NCI-H510A (cell line): ENCODE measurements at places on chromosomes 2 and 18.

DNA sequence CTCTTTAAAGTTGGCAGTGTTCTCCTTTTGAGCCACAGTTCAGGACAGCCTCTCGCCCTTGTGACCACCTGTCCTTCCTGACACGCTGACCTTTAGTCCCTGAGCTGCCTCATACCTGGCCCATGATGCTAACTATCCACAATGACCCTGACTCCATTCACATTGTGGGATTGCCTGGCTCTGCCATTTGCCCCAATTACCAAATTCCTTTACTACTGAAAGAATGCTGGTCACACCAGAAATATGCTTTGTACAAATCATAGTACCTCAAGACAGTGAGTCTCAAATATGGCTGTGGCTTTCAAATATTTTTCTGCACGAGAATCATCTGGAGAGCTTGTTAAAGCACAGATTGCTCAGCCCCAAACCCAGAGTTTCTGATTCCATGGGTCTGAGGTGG, 54.2 kb downstream of the LTBP1 start:
- no peak for DNase-seq

- no peak for DNase-seq
Measured at GRCh38 chr18:76098674-76099411, 396.2 kb downstream of the ZNF516 start.

GRCh38 chr2:42382144-42382543, 21.1 kb upstream of the COX7A2L start:
- DNase-seq, result no peak

DNA sequence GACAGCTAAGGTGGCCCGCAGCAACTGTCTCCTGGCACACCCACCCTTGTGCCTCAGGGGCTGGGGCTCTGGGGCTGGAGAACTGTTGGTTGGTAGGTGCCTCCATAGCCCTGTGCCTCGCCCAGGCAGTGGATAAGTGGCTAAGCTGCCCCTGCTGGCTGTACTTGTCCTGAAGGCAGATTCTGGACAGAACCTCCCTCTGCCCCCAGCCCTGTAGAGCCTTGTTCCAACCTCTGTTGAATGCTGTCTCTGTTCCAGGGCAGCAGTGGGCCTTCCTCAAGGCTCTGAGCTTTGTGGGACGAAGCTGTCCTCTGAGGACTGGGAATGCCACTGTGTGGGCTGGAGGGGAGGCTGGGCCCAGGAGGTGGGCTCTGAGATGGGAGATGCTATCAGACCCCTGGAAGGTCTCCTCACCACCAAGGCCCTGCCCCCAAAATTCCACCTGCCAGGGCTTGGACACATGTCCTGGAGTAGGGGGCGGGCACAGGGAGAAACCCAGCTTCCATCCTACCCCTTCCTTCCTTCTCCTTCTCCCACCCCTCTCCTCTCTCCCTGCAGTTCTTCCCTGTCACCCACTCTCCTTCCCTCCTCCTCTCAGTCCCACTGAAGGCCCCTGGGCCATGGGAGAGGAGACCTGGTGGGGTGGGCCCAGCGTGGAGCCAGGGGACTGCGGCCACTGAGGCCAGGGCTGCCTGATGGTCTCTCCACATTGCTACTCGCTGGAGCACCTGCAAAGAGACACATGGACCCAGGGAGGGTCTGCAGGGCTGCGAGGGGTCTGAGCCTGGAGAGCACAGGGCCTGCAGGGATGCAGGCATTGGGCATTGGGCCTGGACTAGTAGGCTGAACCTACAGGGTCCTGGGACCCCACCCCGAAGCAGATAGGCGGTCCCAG, 1.7 kb upstream of the PDCD1 start:
- no peak for DNase-seq

DNA sequence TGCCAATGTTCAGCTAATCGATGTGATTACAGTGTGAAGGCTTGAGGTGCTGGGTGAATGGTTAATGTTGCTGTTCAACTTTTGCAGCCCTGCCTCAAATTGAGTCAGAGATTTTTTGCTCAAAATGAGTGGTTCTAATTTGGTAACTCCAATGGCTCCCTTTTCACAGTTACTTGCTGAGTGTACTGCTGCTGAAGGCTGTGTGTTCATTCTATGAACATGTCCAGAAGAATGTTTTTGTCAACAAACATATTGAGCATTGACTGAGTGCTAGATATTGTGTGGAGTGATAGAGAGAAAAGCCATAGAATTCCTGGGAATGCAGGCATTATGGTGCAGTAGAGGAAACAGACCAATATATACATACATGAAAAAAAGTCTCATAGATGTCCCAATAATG, 39.0 kb upstream of the TCF4 start:
- DNase-seq, result no peak
